ENCODE measurements at places on chromosomes 5 and 9.

- DNase-seq, result no peak
These were observed 92.7 kb downstream of the TRIO start for GRCh38 chr5:14235872-14236271.

- no peak for DNase-seq
These were observed 160.4 kb downstream of the ARHGAP26 start for GRCh38 chr5:142930395-142931110.

GRCh38 chr9:110752766-110753165, 84.2 kb downstream of the MUSK start:
- DNase-seq, result no peak

GRCh38 chr9:129225490-129225778, 47.4 kb upstream of the IER5L start:
- DNase-seq, result no peak

DNA sequence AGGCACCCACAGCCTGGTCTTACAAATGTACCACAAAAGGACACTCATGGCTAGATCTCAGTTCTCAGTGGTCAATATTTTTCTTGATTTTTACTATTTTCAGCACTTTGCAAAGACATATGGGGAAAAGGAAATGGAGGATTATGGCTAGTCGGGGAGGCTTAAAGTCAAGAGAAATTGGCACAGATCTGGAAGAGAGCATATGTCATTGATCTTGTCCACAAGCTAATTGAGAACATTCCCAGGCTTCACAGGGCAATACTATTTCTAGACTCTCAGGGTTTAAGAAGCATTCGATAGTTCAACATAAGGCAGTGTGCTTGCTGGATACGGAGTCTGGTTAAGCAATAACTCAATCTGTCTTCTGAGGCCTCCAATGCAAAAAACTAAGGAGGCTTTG, 285.8 kb downstream of the ZNF608 start:
- DNase-seq, result no peak

DNA sequence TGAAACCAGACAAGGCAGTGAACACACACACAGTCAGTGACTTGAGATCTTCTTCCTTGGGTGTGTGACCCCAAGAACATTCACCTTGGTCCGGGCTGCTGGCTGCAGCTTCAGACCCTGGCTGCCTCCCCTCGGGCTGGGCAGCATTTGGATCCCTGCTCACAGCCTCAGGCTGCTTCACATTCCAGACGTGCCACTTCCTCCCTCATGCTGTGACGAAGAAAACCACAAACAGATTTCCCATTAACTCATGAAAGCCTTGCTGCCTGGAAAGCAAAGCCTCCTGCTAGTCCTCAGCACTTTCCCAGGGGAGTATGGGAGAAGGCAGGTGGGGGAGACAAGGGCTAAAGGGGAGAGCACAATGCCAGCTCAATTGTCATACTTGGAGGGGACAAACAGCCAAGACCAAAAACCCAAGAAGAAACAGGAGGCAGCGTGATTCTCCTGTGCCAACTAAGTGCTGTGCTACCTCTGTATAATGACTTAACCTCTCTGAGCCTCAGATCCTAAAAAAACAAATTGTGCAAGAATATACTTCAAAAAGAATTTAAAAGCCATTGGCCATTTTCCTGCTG, 594.6 kb upstream of the BRINP1 start:
- DNase-seq, result no peak

DNA sequence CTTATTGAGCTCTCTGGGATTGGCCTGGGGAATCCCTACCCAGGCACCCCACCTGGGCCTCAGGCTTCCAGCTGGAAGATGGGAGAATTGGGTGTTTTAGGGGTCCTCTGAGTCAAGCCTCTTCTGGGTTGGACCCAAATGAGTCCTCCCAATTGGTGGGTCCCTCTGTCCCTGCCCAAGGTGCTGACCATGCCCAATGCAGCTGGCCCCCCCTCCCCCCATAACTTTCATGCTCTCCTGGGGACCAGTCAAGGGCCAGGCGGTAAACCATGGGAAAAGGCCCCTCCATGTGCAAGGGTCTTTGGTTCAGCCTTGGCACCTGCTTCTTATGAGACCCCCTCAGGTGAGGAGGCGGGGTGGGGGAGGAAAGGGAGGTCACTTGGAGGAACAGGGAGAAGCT, 3.4 kb upstream of the PSD2 start:
- no peak for DNase-seq

DNA sequence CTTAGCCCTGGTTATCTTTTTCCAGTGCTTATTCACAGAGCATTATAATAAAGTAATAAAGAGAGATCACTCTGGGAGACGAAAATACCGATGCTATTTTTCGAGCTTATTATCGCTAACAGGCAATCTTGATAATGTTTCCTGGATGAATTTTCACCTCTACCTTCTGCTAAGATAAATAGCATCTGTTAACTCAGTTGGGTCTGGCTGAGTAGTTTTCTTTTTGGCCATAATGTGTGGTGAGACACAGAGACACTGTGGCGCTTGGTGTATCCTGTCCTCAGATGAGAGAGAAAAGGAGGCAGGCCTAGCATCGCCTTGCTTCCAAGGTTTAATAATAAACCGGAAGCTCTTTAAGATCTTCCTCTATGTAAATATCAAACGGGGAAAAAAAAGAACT, 46.2 kb upstream of the CDH12 start:
- no peak for DNase-seq

All from NCI-H1436 (cell line).